Renal cortical epithelial cell (primary cell): ENCODE measurements at places on chromosomes 11 and 22.
A peak's percentile ranks its signal among the peaks of the same experiment; 100 is the strongest.

- peak; percentile 80 for DNase-seq
Measured at GRCh38 chr11:48013269-48013901, 33.0 kb downstream of the PTPRJ start.

DNA sequence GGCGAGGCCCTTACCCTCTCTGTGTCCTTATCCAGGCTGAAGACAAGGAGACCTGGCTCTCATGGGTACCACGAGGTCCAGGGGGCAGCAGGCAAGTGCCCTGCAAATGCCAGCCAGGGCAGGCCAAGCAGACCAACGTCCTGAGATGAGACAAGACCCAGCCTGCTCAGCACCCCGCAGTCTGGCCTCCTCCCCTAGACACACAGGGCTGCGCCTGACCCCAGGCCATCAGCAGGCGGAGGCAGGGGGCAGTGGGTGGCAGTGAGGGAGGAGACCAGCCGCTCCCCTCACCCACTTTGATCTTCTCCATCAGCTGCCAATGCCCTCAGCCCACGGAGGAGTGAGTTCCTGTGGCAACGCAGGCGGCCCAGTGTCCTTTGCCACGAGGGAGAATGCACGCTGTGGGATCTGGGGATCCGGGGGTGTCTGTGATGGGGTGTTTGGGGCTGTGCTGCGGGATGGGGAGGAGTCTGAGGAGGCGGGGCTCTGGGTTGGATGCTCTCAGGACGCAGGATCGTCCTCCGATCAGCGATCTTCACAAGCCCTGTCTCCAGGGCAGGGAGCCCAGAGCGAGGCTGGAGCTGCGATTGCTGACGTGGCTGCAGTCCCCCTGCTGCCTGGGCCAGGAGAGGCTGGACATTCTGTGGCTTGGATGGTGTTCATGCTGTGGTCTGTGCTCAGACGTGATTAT lies 30.5 kb upstream of the PPARA start:
- DNase-seq, result no peak

DNA sequence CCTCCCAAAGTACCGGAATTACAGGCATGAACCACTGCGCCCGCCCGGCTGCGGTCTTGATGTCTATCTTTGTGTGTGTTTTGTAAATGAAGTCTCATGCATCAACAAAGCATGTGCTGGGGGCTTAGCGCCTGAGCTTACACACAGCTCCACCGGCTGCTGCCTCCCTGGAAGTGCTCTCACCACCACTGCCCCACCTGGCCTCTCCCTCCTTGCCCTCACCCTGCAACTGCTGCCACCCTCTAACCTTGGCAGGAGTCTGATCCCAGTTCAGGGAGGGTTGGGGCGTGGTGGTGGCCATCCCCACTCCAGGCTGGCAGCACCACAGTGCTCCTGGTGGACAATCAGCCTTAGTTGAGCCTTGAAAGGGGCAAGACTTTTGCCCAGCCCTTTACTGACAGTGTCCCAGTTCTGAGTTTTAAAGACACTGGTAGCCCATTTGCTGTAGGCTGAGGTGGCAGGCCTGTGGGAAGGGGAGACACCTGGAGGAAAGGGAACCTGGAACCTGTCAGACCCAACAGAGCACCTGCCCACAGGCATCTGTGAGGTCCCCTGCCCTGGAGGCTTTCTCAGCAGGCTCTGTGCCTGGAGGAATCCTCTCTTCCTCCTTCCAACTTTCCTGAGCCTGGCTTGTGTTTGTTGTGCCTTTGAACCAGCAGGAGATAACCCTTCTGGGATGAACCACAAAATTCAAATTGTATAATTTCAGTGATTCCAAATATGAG lies 42.4 kb upstream of the WEE1 start:
- DNase-seq, result no peak

DNA sequence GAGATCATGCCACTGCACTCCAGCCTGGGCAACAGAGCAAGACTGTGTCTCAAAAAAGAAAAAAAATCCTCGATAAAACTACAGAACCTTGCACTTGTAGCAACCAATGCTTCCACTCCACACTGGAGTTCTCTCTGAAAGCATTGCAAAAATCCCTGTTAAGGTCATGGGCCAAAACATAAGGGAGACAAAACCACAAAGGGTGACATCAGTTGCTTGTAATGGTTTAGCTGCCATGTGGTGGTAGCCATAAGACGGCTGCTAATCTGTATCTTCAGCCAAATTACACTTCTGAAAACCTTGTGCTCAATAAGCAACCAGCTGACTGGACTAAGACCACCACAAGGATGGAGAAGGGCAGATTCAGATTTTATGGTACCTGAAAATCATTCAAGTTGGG lies 20.6 kb upstream of the TPH1 start:
- DNase-seq, result no peak

DNA sequence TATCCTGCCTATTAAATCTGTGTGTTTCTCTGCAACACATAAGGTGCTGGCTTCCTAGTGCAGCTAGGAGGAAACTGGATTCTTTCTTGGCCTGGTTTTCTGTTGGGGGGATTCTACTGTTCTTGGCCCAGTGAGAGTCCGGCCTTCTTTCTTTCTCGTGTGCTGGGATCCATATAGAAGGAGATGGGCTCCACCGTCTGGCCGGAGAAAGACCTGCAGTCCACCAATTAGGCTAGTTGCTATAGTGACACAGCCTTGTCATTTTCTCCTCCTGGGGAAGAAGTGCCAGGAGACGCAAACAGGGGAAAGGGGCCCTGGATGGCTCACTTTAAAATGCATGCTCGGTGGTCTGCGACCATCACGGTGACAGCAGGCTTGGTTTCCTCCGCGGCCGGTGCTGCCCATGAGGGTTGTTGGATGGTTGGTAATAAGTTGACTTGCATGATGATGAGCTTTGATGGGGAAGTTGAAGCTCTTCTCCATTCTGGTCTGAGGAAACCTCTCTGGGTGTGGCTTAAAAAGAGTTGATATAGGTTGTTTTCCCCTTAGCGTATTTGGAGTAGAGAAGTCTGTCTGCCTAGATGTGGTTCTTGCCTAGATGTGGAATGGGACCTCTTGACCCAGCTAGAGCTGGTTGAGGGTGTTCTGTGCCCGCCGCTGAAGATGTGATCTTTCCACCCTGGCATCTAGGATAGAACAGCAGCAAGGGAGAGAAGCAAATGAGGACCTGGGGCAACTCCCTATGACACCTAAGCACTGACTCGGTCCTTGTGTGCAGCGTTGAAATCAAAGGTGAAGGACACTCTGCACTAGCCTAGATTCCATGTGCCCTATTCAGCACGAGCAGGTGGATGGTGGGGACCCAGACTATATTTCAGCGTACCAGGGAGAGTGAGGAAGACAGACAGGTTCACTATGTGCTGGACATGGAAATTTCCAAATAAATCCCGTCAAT lies 1335.0 kb downstream of the BRD1 start:
- DNase-seq, result peak; percentile 32

DNA sequence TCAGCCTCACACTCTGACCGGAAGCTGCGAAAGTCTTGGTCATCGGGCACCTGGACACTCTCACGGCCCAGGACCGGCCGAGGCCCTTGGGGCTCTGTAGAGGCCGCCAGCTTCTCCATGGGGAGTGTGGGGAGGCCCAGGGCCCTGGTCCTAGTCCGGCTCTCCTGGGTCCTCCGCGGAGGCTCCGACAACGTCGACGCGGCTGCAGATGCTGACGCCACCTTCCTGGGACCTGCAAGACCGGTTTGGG lies 12.9 kb downstream of the STARD10 start:
- DNase-seq, result no peak

DNA sequence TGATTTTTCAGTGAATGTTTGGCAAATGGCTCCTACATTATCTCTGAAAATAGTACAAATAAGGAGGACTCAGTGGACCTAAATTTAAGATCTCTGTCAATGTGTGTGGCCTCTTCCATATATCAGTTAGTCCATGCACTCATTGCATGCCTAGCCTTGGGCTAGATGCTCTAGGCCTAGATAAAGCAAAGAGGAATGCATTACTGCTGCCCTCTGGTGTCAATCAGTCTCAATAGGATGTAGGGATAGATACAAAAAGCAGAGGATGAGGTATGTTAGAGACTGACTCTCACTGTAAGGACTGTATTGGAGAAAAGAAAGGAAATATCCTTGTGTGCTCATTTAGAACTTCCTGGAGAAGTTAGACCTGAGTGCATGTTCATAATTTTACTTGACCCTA lies 42.0 kb downstream of the MS4A2 start:
- peak; percentile 71 for DNase-seq

DNA sequence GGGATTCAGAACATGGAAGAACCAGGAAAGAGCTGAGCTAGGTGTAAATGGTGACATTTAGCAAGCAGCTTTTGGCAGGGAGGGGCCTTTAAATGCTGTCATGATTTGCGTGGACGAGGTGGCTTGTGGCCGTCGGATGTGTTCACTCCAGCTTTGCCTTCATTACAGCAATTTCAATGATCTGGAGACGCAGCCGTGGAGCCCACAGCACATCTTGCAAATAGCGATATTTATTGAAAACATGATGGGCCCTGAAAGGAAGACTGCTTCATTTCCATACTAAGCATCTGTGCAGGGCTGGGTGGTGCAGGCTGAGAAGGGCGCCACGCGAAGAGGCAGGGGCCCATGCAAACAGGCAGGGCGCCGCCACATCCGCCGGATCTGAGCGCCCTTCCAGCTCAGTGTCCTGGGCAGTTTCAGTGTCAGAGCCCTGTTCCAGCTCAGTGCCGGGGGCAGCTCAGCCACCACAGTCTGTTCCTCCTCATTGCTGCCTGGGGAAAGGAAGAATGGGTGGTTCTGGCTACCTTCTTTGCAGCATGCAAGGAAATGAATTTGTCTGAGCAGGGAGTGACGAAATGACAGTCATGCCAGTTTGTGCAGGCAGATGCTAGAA lies 111.1 kb upstream of the TTC12 start:
- DNase-seq, result no peak
